PC-9 (cell line): ENCODE measurements at places on chromosomes 12 and 14.
A peak's percentile ranks its signal among the peaks of the same experiment; 100 is the strongest.

GRCh38 chr12:8870586-8870985 is 43.7 kb upstream of the PHC1 start:
- no peak for DNase-seq
- no peaks in the 10 kb centered on the region for H3K27me3 ChIP-seq
- H3K4me1 ChIP-seq: no peaks in the 10 kb centered on the region
- no peak overlapping the region for H3K4me3 ChIP-seq
- no peaks in the 10 kb centered on the region for H3K36me3 ChIP-seq

DNA sequence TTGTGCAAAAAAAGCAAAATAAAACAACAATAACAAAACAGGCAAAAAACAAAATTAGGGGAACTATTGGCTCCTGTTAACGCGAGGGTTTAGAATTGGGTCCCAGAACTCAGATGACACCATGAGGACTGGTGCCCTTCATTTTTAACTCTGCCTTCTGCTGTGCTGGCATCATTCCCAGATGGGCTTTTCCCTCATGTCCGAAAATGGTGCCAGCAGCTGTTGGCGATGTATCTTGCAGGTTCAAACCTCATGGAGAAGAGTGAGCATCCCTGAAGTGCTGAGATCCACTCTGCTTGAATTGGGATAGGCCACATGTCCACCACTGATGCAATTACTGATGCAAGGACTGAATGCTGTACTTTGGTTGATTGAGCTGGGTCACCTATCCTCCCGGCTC is 61.1 kb downstream of the MYRFL start:
- no peaks in the 10 kb centered on the region for H3K36me3 ChIP-seq
- H3K4me1 ChIP-seq: no peaks in the 10 kb centered on the region
- no peaks in the 10 kb centered on the region for H3K27me3 ChIP-seq
- DNase-seq: no peak
- H3K4me3 ChIP-seq: no peak overlapping the region

- H3K4me1 ChIP-seq: peaks cover 22% of the 10 kb centered on the region
- no peak overlapping the region for H3K27ac ChIP-seq
- H3K36me3 ChIP-seq: no peaks in the 10 kb centered on the region
- H3K4me3 ChIP-seq: no peak overlapping the region
- DNase-seq: no peak
Observed at GRCh38 chr14:23149745-23150144, 30.7 kb upstream of the CEBPE start.

DNA sequence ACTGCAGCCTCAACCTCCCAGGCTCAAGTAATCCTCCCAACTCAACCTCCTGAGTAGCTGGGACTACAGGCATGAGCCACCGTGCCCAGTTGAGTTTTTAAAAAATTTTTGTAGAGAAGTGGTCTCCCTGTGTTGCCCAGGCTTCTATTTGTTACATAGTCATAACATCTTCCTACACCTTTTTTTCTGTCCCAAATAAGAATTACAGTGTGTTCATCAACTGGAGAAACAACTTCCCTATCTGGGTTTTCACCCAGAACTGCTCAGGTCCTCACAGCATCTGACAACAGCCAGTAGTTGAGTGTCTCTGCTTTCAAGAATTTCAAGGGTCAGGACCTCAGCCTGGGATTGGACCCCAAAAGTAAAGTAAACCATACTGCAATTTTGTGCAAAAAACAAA is 235.2 kb upstream of the AMIGO2 start:
- H3K4me1 ChIP-seq: no peaks in the 10 kb centered on the region
- no peak overlapping the region for H3K4me3 ChIP-seq
- no peaks in the 10 kb centered on the region for H3K36me3 ChIP-seq

GRCh38 chr14:101665478-101666078 is 95.9 kb upstream of the PPP2R5C start:
- peak; percentile 71 for DNase-seq
- no peak overlapping the region for H3K27ac ChIP-seq
- H3K4me1 ChIP-seq: no peaks in the 10 kb centered on the region
- no peak overlapping the region for H3K4me3 ChIP-seq
